Central memory CD4-positive, alpha-beta T cell (primary cell): ENCODE measurements at places on chromosomes 1 and 21.

- DNase-seq: no peak
Measured at GRCh38 chr1:90839323-90839722, 122.2 kb upstream of the BARHL2 start.

- no peak for DNase-seq
Measured at GRCh38 chr1:108034396-108034795, 69.4 kb upstream of the VAV3 start.

DNA sequence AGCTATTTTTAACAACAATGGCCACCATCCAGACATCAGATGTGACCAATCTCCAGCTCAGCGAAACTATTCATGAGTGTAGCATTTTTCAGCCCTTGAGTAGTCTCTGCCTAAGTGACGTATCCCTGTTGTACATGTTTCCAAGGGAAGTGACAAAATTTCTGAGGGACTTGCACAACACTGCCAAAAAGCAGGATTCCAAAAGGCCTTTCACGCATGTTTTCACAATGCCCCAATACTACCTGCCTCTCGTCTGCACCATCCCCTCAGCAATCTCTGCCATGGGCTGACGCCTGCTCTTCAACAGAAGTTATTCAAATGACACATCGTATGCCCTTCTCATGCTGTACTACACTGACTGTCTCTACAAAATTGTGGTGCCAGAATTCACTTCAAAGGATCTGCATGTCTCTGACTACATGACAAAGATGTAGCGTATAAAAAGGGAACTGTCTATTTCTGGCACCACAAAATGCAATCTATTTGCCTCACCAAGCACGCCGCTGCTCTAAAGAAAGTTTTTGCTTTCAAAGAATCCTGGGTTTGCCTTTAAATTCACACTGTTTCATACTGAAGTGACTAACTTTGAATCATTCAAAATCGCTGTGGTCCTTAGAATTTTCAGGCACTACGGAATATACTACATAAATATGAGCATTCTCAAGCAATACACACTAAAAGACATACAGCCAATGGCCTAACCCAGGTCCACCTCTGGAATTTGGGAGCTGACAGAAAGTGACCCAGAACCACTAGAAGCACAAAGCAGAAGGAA lies 32.9 kb downstream of the JAK1 start:
- no peak for DNase-seq

DNA sequence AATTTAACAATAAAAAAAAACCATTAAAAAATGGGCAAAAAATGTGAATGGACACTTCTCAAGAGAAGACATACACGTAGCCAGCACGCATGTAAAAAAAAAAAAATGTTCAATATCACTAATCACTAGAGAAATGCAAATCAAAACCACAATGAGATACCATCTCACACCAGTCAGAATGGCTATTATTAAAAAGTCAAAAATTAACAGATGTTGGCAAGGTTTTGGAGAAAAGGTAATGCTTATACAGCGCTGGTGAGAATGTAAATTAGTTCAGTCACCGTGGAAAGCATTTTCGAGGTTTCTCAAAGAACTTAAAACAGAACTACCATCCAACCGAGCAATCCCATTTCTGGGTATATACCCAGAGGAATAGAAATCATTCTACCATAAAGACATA lies 1091.5 kb upstream of the B3GALT2 start:
- DNase-seq: no peak

- DNase-seq: peak; percentile 66
Measured at GRCh38 chr1:39720094-39720999, 18.3 kb upstream of the PPIE start.

DNA sequence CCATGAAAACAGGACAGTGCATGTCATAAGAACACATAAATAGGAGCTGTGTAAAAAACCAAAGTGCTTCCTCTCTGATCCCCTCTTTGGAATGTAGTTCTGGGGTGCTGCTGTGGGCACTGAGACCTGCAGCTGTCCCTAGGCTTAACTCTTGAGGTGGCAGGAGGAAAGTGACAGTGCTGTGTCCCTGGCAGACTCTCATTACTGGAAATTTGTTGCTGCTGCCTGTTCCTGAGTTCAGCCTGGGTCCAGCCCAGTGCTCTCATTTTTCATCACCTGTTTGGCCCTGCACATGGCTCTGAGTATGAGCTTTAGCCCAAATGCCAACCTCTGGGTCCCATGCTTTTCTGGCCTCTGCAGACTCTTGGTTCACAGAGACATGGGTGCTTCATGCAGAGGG lies 329.3 kb downstream of the DSCAM start:
- DNase-seq: no peak

DNA sequence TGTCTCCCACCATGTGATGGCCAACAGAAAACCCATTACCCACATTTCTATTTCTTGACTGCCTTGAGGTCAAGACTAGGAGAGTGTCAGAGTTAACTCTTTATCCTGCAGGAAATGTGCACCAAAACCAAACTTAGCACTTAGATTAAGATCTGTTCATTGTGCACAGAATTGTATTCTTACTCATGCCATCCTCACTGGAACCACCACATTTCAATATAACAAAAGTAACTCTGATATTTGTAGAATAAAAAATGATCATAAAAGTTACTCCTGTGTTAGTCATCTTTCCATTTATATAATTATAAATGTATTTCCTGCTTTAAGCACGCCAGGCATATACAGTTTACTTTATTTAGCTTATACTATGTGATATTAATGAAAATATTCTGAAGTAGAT lies 193.0 kb upstream of the DPYD start:
- DNase-seq: no peak

- no peak for DNase-seq
Measured at GRCh38 chr1:208291923-208292711, 47.9 kb upstream of the PLXNA2 start.

GRCh38 chr1:45365051-45365450 lies 24.8 kb upstream of the MUTYH start:
- no peak for DNase-seq

GRCh38 chr1:17719874-17720273 lies 35.3 kb upstream of the ACTL8 start:
- no peak for DNase-seq

DNA sequence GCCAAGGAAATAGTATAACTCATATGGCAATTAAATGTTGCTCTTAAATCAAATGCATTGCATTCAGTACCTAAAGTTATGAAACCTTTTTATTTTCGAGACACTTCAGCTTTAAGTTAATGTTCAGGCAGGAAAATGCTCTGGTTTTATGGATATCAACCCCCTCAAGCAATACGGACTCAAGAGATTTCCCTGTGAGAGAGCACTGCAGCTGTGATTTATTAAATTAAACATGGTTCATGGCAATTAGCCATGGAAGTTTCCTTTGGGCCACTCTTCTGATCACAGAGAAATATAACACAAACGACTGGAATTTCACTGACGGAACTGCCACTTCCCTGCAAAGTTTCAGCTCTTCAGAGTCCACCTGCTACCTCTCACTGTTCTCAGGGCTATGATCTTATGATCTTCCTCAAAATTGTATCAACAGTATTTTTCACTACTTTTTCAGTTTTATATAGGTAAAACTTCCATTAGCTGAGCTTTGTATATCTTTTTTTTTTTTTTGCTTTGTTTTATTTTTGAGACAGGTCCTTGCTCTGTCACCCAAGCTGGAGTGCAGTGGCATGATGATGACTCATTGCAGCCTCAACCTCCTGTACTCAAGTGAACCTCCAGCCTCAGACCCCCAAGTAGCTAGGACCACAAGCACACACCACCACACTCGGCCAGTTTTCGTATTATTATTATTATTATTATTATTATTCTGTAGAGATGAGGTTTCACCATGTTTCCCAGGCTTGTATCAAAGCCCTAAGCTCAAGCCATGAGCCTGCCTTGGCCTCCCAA lies 923.1 kb upstream of the TMPRSS15 start:
- no peak for DNase-seq

- no peak for DNase-seq
Measured at GRCh38 chr1:38006008-38006828, 904 bp upstream of the FHL3 start.

DNA sequence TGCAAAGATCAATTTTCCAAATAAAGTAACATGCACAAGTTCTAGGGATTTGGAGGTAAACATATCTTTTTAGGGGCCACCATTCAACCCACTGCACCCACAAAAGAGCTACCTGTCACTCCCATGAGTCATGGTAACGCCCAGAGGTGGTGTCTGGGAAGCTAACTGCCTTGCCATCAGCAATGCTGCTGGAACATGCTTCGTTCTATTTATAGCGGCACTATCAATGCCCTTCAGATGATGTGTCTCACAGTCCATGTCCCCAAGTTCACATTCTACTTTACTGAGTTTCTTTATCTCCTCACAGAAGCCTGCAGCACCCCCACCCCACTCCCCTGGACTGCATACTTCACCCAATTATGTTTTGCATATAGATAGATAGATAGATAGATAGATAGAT lies 95.4 kb downstream of the LPAR3 start:
- no peak for DNase-seq

DNA sequence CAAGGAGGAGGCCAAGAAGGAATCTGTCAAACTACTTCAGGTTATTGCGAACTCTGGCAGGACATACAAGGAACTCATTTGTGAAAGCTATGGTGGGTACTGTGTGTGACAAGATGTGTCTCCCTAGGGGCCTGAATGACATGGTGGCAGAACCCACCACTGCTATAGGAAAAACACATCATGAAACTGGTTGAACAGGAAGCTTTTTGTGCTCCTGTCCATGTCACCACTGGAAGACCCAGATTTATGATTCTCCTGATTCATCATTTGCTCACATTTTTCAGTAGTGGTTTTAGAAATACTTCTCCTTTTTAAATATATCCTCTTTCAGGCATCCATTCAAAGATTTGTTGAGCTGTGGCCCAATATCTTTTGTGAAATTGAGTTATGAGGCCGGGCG lies 23.6 kb downstream of the ARMH1 start:
- DNase-seq: no peak

DNA sequence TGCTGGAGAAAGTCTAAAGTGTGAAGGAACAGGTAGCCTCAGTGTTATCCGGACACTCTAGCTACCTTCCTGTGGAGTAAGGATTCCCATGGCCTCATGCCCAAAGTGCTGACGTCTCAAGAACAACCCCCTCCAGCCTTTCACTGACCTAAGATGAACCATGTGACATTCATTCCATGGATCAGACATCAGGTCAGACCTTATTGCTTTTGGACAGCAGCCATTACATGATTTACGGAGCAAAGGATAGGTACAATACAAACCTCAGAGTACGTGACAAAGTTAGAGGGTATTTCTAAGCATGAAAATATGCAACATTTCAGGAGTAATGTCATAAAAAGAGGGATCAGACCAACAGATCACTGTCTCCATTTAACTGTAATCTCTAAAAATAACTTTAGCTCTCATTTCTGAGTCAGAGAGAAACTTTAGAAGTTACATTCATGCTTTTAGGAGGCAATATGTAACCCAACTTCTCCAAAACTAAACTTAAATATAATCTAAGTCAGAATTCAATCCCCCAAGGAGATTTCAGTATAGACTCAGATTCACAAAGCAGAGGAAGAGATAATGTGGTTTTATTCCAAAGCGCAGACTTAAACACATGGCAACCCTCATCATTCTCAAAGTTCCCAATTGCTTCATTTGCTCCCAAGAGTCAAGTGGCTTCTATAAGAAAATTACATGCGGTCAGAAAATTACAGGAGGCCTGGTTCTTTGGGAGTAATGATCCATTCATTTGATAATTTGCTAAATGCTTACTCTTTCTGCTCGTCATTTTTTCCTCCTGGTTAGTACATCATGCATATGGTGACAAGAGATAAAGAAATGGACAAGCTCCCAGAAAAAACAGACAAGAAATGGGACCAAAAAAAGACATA lies 280.4 kb downstream of the SETD4 start:
- no peak for DNase-seq

DNA sequence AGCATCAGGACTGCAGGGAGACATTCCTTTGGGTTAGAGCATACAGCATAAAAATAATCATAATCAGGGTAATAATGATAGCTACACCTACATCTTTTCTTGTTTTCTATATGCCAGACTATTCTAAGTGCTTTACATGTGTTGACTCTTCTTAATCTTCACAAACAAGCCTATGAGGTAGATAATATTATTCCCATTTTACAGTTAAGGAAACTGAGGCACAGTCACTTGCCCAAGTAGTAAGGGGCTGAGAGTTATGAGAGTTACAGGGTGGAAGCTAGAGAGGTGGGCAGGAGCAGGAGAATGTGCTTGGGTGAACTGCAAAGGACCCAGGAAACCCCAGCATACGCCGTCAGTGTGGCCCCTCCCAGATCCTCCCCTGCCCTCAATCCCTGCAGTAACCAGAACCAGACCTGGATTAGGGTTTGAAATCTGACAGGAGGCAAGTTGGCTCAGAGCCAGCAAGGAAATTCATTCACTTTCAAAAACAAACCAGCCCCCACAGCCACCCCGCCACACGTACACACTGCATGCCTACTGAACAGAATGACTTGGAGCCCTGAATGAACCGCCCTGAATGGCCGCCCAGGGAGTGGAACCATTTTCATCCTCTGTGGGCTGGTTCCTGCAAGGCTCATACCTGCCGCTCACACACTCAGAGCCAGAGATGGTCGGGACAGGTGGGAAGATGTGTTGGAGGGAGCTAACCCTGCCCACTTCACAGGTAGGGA lies 126.1 kb downstream of the TRABD2B start:
- no peak for DNase-seq

- DNase-seq: no peak
Measured at GRCh38 chr1:24735509-24736375, 9.5 kb upstream of the CLIC4 start.

GRCh38 chr1:10514490-10515235 lies 39.9 kb downstream of the PEX14 start:
- DNase-seq: no peak

DNA sequence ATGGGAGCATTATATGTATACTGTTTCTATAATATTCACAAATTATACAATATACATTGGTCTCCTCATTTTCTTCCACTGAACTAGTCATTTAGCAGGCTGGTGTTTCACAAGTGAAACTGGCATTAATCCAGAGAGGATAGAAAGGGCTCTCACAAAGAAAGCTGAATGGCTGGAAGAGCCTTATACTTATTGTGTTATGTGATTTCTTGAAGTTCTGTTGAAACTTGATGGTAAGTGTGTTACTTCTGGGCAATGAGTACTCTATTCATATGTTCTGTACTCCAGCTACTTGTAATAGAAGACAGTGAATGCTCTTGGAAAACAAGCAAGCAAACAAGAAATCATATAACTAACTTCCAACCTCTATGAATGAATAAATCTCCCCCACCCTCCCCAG lies 14.9 kb downstream of the STX12 start:
- DNase-seq: no peak

DNA sequence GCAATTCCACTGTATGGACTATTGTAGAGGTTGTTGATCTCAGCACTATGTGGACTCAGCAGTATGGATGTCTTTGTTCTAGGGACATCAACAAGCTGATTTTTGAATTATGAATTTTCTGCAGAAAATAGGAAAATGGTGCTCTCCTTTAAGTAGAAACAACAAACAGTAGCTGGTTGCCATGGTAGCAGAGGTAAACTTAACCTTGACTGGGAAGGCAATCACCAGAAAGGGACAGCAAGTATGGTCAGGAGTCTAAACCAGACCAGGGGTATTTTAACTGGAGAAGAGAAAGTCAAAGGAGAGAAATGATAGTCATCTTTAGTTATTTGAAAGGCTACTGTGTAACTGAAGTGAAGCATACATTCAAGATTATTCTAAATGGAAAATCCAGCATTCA lies 22.3 kb downstream of the WLS start:
- no peak for DNase-seq
